ENCODE measurements at places on chromosomes 12 and 14. TPM values are rescaled to one million over a fixed set of nuclear protein-coding genes. Genes with fewer than 3 reads are reported as not detected.

The LRCOL1 gene
- total RNA-seq: not detected

The MIP gene
- not detected for total RNA-seq

The TAS2R20 gene
- total RNA-seq: 5.9 TPM

The PLEK2 gene
- total RNA-seq: 1.4 TPM

The LRRC43 gene
- 2.9 TPM for total RNA-seq

The GNB3 gene
- 3.6 TPM for total RNA-seq

The REM2 gene
- 0.77 TPM for total RNA-seq

The CNTN1 gene
- 9.8 TPM for total RNA-seq

The SLC2A3 gene
- total RNA-seq: 1,354 TPM

The SDS gene
- not detected for total RNA-seq

The OVCH1 gene
- total RNA-seq: 0.43 TPM

The PKP2 gene
- total RNA-seq: 114 TPM

The NTF3 gene
- 1.4 TPM for total RNA-seq

The SERPINA10 gene
- not detected for total RNA-seq

The RAB15 gene
- total RNA-seq: 48.7 TPM

The KRT78 gene
- total RNA-seq: not detected

The TC2N gene
- total RNA-seq: 18.2 TPM

The DCTN2 gene
- 96.6 TPM for total RNA-seq

The CLEC9A gene
- not detected for total RNA-seq

The CLEC1B gene
- not detected for total RNA-seq

The HCAR3 gene
- total RNA-seq: not detected

The RSRC2 gene
- 121 TPM for total RNA-seq

The HOXC12 gene
- not detected for total RNA-seq

The GPR137C gene
- 7.9 TPM for total RNA-seq

The SUDS3 gene
- 51.4 TPM for total RNA-seq

The PIANP gene
- 7.0 TPM for total RNA-seq

The CLEC4D gene
- total RNA-seq: not detected

Measured in endodermal cell (in vitro differentiated cells).